ENCODE measurements at places on chromosomes 11 and 22.

GRCh38 chr22:41907436-41908401, 7.2 kb downstream of the SHISA8 start:
- no peak for DNase-seq

- no peak for DNase-seq
Observed at GRCh38 chr11:87263979-87264378, 226.2 kb downstream of the TMEM135 start.

DNA sequence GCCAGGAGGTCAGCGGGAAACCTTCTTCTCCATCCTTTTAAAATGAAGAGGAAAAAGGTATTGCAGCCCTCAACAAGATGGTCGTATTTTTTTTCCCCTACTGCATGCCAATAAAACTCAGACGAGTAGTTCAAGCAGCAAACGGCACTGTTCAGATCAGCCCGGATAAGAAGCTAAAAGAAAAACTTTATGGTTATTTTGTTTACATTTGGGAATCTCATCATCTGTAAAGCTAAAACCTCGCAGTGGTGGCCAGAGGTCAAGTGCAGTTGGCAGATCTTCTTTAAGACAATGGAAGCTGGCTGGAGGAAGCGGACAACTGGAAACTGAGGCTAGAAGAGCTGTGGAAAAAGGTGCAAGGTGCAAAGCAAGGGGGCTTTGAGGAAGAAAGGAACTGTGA, 31.0 kb upstream of the CHRM4 start:
- no peak for DNase-seq

DNA sequence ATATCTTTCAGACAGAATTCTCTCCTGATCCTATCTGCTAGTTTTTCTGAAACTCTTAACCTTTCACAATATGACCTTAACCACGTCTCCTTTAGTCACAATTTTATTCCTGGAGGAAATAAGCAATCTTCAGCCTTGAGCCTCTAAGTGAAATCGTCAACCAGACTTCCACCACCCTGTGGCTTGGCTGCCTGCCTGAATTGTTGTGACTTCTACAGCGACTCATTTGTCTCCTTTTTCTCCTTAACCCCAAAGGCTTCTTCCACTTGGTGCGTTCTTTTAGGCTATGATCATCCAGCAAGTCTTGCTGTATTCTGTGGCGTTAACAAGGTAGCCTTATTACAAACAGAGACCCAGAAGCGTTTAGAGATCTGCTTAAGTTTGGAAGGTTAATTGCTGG, 535.1 kb upstream of the ARHGAP42 start:
- DNase-seq, result no peak

- DNase-seq, result no peak
Observed at GRCh38 chr22:37929390-37929789, 23.3 kb downstream of the MICALL1 start.

DNA sequence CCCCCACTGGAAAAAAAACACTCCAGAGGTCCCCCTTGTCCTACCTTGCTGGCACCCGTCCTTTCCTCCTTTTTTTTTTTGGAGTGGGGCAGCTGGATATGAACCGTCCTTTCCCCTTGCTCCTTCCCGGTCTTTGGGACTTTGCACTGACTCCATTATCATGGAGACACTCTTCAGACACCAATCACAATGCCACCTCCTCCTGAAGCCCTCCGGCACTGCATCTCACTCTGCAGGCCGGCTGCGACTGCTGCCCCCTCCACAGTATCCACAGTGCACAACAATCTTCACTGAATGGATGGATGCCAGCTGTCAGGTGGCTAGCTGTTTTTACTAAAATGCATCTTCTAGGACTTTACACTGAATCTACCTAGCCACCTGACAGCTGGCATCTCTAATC, 12.7 kb upstream of the RGL4 start:
- no peak for DNase-seq
